ENCODE measurements at places on chromosomes 5 and 9.

DNA sequence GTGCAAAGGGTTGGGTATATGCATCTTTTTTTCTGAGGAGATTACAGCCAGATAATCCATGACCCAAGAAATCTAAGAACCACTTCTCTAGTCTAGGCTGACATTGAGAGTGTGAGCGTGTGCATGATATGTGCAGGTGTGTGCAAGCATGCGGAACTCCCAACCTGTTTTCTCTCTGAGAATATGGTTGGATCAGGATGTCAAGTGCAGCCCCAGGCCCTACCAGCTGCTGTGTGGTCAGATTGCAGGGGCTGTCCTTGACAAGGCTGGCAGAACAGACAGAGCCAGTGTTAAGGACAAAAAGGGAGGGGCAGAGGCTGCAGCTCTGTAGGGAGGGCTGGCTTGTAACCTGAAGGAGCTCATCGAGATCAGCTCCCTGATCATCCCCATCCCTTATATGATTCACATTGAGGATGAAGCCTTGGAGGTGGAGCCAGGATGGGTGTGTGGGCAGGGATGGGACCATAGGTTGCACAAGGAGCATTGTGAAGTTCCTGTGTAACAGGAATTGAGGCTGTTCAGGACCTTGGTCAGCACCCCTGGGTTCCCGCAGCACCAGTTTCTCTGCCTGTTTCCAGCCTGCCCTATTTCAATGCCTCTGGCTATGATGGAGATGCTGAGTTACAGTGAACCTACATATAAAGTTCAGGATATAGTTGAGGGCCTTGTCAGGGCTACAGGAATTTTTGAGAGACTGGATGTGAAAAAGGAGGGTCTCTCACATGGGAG is 52.6 kb upstream of the ARAP3 start:
- no peak for DNase-seq

DNA sequence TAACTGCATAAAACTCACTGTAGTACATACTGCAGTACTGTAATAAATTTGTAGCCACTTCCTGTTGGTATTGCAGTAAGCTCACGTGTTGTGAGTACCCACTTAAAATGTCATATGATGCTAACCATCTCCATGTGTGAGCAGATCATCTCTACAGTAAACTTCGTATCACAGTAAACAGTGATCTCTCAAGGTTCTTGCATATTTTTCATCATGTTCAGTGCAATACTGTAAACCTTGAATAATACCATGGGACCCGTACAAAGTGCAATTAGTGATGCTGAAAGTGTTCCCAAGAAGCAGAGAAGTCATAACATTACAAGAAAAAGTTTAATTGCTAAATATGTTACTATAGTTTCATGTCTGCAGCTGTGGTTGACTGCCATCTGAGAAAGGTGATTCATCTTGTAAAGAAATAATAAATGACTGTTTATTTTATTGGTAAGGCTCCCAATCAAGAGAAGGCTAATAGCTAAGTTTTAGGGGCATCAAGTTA is 253.8 kb upstream of the POU5F2 start:
- DNase-seq, result no peak

- no peak for DNase-seq
Observed at GRCh38 chr5:167696558-167697314, 594.7 kb upstream of the WWC1 start.

- no peak for DNase-seq
Observed at GRCh38 chr5:133287500-133287899, 235.7 kb downstream of the HSPA4 start.

DNA sequence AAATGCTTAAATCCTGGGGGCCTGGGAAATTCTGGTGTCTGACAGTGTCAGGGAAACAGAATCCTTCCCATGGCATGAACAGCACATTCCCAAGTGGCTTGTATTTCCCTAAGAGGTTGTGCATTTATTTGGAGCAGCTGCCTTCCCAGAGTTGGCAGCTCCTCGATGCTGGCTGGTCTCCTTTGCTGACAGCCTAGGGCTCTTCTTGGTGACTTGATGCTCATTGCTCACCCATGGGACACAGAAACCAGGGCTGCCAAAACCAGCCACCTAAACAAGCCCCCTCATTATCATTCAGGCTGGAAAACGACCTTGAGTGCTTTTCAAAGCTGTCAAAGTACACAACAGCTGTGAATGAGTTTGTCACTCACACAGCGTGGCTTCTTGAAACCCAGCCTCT is 24.2 kb downstream of the ENHO start:
- DNase-seq, result no peak

Measured in 8988T (cell line).